NCI-H524 treated with DMSO at 0.1 percent for 48 hours (cell line): ENCODE measurements at places on chromosomes 6 and 20.

- peak; percentile 48 for DNase-seq
Measured at GRCh38 chr6:150069706-150070105, 785 bp upstream of the ULBP3 start.

DNA sequence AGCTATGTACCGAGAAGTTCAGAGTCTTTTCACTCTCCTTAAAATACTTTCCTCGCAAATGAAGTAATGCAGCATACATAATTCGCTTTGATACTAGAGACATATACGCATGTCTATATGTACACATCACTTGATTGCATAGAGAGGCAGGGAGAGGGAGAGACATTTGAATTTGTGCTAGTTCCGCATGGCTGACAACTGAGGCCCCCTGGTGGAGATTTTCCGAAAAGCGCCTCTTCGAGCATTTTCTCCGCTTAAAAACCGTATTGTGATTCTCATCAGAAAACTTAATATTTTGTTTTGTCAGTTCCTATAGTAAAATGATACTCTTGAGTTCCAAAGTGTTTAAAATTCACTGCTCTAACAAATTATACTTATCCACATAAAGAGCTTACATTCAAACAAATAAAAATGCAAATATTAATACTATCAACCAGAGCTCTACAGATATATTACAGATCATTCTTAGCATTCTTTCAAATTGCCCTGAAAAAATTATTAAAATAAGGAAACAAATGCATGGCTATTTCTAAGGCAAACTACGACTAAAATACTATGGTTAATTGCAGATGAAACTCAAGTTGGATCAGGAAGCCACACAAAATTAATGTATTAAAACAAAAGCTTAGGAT is 637 bp downstream of the MYLK4 start:
- DNase-seq, result peak; percentile 13

DNA sequence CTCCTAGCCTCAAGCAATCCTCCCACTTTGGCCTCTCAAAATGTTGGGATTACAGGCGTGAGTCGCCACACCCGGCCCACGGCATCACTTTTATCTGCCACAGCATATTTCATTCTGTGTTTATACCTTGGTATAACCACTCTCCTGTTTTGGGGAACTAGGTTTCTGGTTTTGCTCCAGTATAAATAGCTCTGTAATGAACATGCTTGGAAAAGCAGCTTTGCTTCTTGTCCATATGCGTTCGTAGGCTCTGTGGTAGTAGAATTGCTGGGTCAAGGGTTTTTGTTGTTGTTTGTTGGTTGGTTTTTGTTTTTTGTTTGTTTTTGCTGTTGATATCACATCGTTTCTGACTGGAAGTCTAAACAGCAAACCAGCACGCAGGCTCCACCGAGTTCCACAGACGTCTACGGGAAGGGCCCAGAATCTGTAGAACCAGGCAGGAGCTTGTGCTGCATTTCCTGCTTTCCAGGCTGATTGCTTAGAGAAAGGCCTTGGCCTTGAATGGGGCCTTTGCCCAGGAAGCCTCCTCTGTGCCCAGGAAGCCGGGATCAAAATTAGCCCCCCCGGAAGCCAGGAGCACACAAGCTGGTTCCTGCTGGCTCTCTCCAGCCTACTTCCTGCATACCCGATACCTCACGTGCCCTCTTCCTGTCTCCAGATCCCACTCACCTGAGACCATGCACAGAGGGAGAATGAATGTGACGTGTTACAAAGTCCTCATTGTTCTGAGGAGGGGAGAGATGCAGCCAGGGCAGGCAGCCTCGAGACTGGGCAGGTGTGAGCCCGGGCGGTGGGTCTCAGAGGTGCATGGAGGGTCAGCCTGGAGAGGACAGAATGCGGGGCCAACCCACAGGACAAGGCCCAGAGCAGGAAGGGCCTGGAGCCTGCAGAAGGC is 34.7 kb downstream of the AAR2 start:
- DNase-seq, result no peak

GRCh38 chr6:15389765-15390723 is 144.2 kb downstream of the JARID2 start:
- DNase-seq, result peak; percentile 38

GRCh38 chr6:160173806-160174527 is 52.4 kb downstream of the SLC22A1 start:
- DNase-seq, result no peak

DNA sequence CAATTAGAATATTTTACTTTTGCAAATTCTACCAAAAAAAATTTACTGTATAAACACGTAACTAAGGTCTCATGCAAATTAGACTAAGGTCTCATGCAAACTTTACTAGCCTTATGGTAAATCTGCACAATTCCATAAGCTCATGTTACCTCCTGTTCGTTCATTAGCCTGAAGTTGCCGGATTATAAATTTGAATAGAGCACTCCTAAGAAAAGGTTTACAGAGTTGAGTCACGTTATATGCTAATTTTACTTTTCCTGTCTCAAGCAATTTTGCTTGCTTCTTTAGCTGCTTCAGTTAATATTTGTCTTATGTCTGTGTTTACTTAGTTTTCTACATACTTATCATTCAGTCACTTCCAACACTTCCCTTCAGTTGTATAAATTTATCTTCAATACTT is 1434.0 kb upstream of the EYS start:
- no peak for DNase-seq

DNA sequence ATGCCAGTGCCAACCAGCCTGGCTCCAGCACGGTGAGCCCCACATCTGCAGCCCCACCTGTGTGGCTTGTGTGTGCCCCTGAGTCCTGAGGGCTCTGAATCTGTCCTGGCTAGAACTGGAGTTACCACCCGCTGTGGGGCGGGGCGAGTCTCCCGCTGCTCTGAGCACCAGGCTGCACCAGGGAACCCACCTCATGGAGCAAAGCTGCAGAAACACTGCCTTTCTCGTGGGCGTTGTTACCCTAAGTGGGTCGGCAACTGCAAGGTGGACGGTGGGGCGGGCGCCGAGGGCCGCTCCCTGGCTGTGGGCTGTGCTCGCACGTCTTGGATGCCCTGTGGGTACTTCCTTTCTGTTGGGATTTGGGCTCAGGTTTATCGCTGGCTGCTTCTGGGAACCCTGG is 12.7 kb upstream of the ZBTB46 start:
- no peak for DNase-seq

- no peak for DNase-seq
Measured at GRCh38 chr6:163757520-163757919, 343.0 kb downstream of the QKI start.

DNA sequence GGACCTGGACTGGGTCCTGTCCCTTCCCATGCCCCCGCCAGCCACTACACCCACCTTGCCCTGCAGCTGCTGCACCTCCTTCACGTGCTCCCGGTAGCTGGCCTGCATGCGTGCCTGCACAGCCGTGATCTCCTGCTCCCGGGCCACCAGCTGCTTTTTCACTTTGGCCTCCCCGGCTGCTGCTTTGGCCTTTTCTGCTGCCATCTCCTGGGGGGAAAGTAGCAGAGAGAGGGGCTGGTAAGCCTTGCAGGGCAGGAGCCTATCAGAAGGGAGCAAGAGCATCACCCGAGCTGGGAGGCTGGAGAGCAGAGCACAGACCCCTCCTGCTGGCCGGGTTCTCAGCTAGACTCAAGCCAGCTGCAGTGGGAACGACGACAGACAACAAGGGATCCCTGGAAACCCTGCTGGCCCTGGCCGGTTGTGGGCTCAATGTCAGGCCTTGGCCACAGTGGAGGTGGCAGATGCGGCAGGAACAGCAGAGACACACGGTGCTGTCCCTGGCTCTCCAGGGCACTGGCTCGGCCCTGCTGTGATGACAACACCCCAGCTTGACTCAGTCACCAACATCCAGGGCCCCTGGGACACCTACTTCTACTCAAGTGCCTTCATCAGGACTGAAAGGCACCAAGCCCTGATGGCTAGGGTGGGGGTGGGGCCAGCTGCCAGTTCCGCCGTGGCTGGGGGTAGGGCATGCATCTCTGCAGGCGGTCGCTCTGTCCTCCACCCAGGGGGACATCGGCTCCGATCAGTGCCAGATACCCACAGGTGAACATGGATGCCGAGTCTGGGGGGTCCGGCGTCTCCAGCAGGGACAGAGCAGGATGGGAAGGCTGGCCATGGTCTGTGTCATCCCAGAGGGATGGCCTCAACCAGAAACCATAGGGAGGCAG is 45.3 kb downstream of the RRBP1 start:
- DNase-seq, result peak; percentile 87

- no peak for DNase-seq
Measured at GRCh38 chr6:15077006-15077405, 168.9 kb upstream of the JARID2 start.

DNA sequence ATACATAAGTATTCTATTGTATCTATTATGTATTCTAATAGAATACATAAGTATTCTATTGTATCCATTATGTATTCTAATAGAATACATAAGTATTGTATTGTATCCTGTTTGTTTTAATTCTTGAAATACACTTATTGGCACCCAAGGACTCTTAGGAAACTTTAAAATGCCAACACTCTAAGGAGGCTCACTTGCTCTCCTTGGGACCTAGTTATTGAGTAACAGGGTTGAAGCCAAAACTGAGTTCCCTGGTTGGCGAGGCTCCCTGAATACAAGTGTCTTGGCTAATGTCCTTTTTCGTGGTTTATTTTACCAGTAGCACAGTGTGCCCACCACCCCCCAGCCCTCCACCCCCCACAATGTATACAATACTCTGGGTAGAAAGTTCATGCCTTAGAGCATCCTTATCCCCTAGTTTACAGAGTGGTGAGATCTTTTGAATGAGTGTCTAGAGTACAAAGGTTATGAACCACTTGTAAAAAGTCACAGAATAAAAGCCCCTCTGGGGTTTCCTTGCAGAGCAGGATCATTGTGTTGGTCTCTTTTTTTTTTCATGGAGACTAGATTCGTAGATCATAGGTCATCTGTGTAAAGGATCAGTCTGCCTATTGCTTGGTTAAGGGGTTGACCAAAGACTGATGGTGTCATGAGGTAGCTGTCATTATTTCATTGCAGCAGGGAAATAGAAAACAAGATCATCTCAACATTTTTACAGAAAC is 32.5 kb upstream of the PRDM1 start:
- no peak for DNase-seq

- no peak for DNase-seq
Measured at GRCh38 chr6:26328265-26328844, 36.6 kb upstream of the BTN3A2 start.

- DNase-seq, result no peak
Measured at GRCh38 chr20:52779125-52779524, 193.0 kb upstream of the TSHZ2 start.

- DNase-seq, result no peak
Measured at GRCh38 chr20:24443436-24443835, 26.0 kb upstream of the SYNDIG1 start.
